ENCODE measurements at places on chromosomes 2 and 18.

DNA sequence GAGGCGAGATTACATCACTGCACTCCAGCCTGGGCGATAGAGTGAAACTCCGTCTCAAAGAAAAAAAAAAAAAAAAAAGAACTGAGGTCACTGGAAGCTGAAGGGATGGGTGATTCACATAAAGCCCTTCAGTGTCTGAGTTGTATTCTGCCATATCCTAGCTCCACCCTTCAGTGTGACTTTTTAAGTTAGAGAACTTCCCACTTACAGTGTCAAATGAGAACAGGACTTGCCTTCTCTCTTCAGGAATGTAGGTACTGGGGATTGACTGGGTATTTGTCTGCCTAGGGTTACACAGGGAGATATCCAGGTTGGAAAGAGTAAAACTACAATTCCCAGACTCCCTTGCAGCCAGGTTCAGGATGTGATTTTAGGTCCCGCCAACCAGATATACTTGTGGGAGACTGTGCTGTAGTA, 37.9 kb downstream of the EHD3 start:
- no peak for DNase-seq

- no peak for DNase-seq
These were observed 124.9 kb downstream of the ALK start for GRCh38 chr2:29796446-29796845.

- no peak for DNase-seq
These were observed 174.5 kb upstream of the NDUFV2 start for GRCh38 chr18:8928044-8928443.

GRCh38 chr2:141113301-141113700, 1017.5 kb downstream of the LRP1B start:
- no peak for DNase-seq

GRCh38 chr2:19349911-19350677, 8.3 kb downstream of the OSR1 start:
- no peak for DNase-seq

- no peak for DNase-seq
These were observed 127.4 kb downstream of the CACNB4 start for GRCh38 chr2:151971301-151972051.

DNA sequence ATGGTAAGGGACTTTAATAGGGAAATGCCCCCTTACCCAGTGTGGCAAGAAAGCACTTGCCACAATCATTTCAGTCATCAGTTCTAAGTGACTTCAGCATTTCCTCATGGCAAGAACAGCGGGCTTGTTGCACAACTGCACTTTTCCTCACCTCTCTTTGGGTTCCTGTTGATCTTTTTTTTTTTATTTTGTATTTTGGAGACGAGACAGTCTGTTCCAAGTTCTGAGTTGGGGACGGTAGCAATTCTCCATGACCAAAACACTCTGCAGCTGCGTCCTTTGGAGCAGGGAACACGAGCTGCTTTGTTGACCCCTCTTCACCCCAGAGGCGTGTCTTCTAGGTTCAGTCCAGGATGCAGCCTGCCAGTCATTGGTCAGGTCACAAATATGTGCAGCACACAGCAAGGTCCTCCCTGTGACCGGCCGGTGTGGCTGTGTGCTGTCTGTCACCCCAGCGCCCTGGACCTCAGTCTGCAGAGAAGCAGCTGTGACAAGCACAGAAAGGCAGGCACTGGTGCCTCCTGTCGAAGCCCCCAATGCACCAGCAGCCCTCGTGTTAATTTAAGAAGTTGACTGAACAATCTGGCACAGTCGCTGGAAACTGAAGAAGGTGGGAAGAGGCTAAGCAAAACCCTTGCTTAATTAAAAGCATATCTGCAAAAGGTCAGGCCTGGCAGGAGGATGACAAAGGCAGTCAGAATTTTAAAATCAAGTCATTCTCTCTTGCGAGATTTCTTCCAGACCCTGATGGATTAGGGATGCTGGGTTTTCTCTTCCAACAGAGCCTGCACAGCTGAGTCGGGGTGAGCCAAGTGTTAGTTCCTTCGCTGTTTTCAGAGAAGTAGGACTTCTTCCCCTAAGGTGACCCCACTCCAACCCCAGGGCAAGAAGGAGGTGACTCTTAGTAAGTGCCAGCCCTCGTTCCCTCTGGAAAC, 96.7 kb upstream of the COPS8 start:
- no peak for DNase-seq

DNA sequence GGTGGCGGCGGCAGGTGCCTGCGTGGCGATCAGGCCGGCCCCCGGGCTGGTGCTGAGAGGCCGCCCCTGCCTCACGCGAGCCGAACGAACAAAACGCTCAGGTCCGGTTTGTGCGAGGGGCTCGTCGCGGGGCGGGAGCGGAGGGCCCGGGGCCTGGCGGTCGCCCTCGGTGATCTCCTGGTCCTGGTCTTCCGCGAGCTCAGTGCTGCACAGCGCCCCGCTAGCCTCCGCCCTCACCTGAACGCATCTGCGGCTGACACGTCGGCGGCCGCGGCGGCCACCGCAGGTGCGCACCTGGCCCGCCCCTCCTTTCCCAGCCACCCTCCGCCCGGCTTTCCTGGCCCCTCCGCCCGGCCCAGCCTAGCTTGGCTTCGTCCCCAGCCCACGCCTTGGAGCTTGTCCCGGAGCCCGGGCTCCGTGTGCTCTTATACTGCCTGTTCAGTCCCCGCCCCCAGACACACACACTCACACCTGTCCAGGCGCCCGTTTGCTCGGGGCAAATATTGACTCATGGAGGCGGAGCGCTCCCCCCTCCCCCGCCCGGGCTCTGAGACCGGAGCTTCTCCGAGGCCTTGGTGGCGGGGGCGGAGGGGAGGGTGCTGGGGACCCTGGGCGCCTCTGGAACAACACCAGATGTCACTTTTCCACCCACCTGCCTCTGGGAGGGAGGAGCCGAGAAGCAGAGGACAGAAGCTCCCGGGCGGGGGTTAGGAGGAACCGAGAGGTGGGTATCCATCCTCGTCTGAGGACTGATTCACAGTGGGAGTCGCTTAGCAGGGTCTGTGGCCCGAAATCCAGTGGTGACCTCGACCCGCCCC, 8.6 kb upstream of the CRYBA2 start:
- peak; percentile 49 for DNase-seq

GRCh38 chr2:73080321-73081131, 9.0 kb upstream of the SFXN5 start:
- no peak for DNase-seq

DNA sequence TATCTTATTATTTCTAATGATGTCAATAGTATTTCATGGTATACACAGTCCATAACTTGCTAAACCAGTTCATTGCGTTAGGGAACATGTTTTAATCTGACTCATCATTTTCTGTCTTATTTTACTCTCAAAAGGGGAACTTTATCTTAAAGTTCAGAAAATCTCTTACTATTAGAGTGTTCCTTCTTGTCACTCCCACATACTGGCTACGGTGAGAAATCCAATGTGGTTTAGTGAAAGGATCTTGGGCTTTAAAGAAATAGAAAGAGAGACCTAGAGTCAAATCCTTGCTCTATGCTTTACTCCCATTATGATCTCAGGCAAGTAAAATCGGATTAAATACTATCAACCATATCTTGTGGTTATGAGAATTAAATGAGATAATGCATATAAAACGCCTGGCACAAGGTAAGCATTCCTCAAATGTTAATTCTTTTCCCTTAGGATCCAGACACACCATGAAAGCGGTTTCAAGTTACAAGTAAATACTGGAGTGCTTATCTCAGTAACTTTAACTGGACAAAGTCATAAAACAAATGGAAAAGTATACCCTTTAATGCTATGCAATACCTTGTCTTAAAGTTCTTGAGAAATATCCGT, 576.0 kb downstream of the ARHGAP15 start:
- no peak for DNase-seq

GRCh38 chr2:199933466-199933865, 21.8 kb downstream of the TYW5 start:
- DNase-seq, result no peak

DNA sequence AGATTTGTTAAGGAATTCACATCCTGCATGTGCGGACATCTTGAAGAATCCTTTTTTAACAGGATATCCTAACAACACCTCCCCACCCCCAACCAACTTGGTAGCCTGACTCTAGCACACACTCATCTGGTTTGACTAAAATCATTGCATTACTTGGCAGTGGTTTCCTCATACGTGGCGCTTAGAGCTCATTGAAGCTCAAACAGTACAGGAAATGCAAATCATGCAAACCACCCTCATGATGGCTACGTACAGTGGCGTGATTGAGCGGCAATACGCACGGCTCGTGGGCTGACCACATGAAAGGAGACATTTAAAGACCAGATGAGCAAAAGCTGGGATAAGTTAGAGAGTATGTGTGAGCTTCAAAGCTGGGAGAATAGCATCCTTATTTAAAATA, 336.2 kb downstream of the ZEB2 start:
- DNase-seq, result no peak

- no peak for DNase-seq
These were observed 28.9 kb downstream of the ZNF532 start for GRCh38 chr18:58893388-58894099.

DNA sequence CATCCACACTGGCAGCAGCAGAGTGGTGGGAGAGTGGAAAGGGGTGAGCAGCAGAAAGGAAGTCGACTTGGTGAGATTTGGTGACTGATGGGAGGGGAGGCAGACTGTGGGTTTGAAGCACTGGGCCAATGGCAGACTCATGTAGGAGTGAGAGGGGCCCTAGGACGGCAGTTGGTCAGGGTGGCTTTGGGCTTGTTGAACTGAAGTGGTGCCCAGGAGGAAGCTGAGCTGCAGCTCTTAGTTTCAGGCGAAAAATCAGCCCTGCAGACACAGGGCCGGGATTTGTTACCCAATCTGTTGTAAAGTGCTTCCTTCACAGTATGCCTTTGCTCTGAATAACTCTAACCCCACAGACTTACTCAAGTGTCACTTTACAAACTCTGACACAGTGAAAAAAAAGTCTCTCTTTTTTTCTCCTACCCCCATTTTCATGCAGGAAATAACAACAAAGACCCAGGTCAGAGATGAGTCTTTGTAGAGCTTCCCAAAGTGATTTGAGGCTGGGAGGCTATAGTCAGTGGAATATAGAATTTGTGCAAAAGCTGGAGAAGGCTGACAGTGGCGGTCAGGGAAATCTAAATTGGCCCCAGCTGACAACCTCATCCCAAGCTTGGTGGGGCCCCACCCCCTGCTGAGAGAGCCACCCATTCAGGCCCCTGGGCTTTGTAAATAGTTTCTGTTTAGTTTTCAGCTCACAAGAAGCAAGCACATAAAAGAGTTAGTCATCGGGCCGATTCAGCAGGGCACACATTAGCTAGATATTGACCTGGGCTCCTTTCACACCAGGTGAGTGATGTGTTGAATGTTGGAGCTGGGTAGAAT, 226.9 kb downstream of the VAPA start:
- DNase-seq, result no peak

DNA sequence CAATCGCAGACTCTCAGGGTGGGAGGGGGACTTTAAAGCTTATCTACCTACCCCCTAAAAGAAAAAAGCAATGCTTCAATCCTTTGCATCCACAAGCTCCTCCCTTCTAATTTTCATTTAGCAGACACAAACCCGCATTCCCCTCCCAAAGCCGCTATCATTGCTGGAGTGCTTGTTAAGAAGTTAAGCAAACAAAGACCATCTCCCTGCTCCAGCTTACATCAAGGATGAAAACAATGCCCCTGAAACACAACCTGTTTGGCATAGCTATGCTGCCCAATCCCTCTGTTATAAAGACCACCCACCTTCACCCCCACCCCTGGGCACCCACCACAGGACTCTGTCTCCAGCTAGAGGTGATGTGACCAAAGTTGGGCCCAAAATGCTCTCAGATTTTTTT, 33.0 kb downstream of the REEP1 start:
- DNase-seq, result no peak

- DNase-seq, result peak; percentile 47
These were observed 44.6 kb downstream of the ITGB1BP1 start for GRCh38 chr2:9378433-9379390.

- no peak for DNase-seq
These were observed 8.3 kb upstream of the PRKAG3 start for GRCh38 chr2:218839888-218840287.

- no peak for DNase-seq
These were observed 23.7 kb upstream of the ROCK2 start for GRCh38 chr2:11368059-11368572.

DNA sequence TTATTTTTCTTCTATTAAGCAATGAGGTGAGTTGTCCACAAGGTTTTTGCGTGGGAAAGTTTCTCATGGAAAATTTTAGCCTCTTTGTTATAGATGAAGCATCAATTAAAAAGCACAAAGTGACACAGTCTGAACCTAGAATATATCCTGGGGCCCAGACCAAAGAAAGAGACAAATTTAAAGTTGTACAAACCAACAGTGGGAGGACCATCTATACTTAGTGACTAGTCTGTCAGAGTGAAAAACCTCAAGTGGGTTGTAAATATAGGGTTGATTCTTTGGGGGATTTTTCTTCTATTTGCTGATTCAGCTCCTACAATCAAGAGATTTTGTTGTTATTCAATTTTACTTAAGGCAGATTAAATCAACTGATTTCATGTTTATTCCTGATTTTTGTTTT, 256.2 kb downstream of the SATB2 start:
- DNase-seq, result no peak

Measured in D341Med (cell line).